ENCODE measurements at places on chromosomes 13 and 19.

- no peak for DNase-seq
Observed at GRCh38 chr13:48496271-48497161, 36.4 kb downstream of the RCBTB2 start.

- DNase-seq: no peak
Observed at GRCh38 chr19:16898361-16899015, 9.7 kb downstream of the F2RL3 start.

- no peak for DNase-seq
Observed at GRCh38 chr19:18496980-18497256, 25.0 kb downstream of the ELL start.

DNA sequence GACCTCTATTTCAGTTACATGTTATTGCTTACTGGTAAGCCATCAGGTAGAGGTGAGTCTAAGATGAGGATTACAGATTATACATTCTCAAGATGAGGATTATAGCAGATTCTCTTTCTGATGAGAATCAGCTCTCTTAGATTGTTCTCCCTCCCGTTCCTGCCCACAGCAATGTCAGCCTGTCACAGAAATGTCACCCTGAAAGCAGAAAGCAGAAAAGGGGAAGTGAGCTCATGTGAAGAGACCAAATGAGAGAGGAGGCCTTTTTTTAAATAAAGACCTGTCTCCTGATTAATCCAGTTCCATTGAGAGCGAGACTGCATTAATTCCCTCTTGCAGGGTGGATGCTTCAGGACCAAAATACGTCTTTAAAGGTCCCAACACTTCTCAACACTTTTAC, 445.6 kb downstream of the KCTD12 start:
- no peak for DNase-seq

GRCh38 chr19:46232029-46232428, 2.5 kb downstream of the IGFL1 start:
- DNase-seq: no peak

DNA sequence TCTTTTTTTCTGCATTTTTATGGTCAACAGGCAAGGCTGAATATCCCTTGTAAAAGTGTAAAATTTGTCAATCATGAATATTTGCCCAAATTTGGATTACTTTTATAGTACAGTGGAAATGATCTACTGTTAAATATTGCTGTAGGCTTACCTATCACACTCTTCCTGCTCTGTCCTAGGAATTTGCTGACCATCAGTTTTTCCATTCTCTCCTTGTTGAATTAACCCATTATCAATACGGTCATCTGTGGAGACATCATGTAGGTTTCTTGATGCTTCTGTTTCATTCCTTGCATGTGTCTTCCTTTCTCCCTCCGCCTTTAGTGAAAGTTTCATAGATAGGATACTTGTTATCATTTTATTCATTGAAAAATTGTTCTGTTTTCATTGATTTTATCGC, 139.6 kb upstream of the TUBA3C start:
- DNase-seq: no peak
